CMK (cell line): ENCODE measurements at places on chromosomes 13 and 19.

- DNase-seq = no peak
These were observed 3.3 kb downstream of the RNASEH2B start for GRCh38 chr13:50912851-50913250.

DNA sequence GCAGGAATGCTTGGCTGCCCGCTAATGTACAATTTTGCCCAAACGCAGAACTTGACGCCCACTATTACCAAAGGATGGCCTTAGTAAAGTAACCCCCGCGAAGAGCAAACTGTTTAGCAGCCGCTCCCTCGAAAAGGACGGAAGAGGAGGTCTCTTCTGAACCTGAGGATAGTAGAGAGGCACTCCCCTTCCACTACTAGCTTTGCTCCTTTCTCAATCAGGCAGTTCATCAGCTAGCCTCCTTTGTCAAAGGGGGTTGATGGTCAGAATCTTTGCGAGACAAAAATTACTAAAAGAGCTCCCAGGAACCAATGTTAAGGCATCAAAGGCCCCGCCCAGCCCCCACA lies 534 bp downstream of the CAB39L start:
- peak; percentile 45 for DNase-seq

- no peak for DNase-seq
These were observed 12.0 kb downstream of the NAXD start for GRCh38 chr13:110627351-110627750.

- no peak for DNase-seq
These were observed 101.2 kb upstream of the RAP2A start for GRCh38 chr13:97332742-97333141.

DNA sequence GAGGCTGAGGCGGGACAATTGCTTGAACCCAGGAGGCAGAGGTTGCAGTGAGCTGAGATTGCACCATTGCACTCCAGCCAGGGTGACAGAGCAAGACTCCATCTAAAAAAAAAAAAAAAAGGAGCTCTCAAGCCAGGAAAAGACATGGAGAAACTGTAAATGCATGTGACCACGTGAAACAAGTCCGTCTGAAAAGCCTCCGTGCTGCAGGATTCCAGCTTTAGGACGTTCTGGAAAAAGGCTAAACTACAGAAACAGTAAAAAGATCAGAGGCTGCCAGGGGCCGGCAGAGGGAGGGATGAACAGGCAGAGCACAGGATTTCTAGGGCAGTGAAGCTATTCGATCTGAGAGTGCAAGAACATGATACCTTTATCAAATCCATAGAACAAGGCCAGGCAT lies 40.7 kb upstream of the NDUFS7 start:
- no peak for DNase-seq

GRCh38 chr19:48835734-48836088 lies 580 bp downstream of the HSD17B14 start:
- DNase-seq = peak; percentile 84

GRCh38 chr13:60453490-60453889 lies 56.5 kb downstream of the TDRD3 start:
- DNase-seq = no peak

GRCh38 chr13:51261610-51262249 lies 39.5 kb downstream of the FAM124A start:
- DNase-seq = no peak

DNA sequence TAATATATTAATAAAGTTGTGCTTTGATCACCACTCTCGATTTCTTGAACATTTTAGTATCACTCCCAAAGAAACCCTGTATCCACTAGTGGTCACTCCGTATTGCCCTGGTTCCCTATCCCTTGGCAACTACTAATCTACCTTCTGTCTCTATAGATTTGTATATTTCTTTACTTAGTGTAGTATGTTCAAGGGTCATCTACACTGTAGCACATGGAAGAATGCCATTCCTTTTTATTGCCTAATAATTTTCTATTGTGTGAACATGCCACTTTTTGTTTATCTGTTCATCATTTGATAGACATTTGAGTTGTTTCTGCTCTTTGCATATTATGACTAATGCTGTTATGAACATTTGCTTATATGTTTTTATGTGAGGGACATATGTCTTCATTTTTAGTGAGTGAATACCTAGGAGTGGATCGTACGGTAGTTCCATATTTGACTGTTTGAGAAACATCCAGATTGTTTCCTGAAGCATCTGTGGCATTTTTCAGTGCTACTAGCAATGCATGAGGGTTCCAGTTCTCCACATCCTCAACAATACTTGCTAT lies 254.0 kb downstream of the GPC6 start:
- DNase-seq = no peak

- no peak for DNase-seq
These were observed 18.2 kb downstream of the CLEC11A start for GRCh38 chr19:50741179-50741933.

DNA sequence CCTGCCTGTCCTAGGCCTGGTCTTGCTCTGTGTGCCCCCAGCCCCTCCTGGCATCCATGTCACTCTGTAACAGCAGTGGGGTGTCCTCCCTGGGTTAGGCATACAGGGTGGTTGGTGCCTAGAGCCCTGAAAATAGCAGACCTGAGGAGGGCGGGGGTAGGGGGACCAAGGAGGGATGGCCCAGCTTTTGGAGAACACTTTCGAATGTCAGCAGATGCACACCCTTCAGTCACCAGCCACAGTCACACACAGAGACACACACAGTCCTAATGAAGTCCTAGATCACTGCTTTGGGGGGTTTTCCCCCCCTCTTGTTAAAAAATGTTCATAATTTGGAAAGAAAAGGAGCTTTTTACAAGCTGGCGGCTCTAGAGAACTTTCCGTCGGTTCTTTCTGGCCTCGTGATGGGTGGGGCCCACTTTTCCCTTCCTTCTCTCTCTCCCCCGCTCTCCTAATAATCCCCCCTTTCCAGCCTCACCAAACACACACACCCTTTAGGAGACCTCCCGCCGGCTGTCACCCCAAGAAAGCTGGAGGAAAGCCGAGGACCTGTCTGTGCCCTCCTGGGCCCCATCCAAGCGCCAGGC lies 47.9 kb downstream of the LYL1 start:
- no peak for DNase-seq

DNA sequence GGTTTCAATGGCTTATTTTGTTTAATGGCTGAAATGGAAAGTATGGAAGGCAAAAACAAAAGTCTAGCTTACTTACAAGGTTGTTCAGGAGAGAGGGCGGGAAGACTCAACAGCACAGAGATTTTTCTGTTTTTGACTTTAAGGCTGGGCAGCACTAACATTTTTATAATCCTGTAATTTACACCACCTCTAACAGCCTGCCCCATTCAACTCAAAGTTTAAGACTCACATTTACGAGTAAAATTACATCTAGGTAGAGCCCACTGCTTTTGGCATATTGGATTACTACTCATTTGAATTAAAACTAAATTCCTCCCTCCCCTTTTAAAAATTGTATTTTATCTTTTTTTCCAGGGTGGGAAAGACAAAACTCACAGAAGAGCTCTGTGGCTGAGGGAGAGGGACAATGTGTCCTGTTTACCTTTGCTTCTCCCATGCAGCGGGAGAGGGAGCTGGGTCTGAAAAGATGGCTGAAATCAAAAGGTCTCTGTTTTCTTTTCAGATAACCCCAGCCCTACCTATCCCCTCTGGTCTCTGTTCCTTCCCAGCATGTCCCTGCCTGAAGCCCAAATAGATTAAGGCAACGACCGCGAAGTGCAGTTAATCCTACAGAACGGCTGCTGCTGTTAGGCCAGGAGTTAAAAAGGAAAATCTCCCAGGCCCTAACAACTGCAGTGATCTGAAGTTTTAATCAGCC lies 6.6 kb downstream of the EFNB2 start:
- DNase-seq = no peak

- no peak for DNase-seq
These were observed 133.3 kb downstream of the SOX1 start for GRCh38 chr13:112200200-112200599.

DNA sequence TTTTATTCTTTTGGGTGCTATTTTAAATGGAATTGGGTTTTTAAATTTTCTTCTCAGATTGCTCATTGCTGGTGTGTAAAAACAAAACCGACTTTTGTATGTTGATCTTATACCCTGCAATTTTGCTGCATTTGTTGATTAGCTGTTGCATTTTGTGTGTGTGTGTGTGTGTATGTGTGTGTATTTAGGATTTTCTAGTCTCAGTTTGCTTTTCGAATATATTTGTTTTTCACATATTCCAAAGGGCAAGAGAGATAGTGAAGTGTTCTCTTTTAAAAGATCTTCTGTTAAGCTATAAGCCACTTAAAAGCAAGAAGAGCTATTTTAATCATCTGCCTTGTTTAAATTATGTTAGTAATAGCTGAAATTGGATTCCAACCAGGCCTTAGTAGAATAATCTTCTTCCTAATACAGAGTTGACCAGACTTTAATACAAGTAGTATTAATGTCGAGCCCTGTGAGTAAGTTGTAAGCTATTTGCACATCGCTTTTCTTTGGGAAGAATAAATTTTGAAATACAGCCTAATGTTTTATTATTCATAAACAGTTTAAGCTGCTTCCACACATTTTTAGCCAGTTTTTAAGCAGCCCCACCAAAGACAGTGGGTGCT lies 57.4 kb downstream of the TM9SF2 start:
- no peak for DNase-seq

DNA sequence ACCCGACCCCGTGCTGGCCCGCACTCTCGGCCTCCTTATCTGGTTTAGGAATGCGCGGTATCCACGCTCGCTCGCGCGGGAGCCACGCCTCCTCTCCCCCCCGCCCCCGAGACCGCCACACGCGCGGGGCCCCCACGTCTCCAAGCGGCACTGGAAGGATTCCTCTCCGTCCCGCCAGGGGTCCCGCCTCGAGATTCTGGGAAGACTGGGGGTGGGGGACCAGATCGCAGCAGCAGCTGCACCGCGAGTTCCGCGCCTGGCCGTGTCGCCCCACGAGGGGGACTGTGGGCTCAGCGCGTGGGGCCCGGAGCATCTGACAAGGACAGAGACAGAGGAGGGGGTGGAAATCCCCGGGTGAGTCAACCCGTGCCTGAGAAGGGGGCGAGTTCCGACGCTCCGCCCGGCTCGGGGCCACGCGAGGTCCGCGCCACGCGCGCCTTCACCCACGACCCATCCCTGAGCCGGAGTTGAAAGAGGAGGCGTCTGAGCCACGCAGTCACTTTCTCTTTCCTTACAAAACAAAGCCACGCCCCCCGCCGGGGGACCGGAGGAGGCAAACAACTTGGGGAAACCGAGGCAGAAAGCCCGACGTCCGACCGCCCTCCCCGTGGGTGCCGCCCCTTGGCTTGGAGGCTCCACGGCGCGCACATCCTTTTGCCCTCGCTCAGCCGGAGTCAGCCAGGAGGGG lies 814 bp downstream of the S1PR2 start:
- no peak for DNase-seq

DNA sequence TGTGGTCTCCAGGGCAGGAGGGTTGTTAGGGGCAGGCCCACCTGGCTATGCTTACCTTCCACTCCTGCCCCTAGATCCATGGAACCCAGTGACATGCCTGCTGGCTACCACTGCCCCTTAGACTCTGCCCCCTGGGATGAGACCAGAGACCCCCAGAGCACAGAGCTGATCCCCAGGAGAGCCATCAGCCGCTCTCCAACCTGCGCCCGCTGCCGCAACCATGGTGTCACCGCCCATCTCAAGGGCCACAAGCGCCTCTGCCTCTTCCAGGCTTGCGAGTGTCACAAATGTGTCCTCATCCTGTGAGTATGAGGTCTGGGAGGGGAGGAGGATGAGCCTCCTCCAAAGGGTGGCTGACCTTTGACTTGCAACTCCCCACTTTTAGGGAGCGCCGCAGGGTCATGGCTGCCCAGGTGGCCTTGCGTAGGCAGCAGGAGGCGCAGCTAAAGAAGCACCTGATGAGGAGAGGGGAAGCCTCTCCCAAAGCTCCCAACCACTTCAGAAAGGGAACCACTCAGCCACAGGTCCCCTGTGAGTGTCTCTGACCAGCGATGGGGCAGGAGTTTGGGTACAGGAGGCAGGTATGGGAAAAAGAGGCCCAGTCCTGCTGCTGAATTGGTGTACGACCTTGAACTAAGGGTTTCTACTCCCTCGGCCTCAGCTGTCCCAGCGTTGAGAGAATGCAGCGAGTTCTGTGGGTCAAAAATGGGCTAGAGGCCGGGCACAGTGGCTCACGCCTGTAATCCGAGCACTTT lies 2.7 kb downstream of the DMRTC2 start:
- DNase-seq = no peak

GRCh38 chr19:50563597-50563996 lies 4.6 kb downstream of the LRRC4B start:
- DNase-seq = no peak

GRCh38 chr13:97221466-97221865 lies 667 bp upstream of the MBNL2 start:
- DNase-seq = no peak

- DNase-seq = no peak
These were observed 8.5 kb upstream of the ZNF91 start for GRCh38 chr19:23403581-23404324.

DNA sequence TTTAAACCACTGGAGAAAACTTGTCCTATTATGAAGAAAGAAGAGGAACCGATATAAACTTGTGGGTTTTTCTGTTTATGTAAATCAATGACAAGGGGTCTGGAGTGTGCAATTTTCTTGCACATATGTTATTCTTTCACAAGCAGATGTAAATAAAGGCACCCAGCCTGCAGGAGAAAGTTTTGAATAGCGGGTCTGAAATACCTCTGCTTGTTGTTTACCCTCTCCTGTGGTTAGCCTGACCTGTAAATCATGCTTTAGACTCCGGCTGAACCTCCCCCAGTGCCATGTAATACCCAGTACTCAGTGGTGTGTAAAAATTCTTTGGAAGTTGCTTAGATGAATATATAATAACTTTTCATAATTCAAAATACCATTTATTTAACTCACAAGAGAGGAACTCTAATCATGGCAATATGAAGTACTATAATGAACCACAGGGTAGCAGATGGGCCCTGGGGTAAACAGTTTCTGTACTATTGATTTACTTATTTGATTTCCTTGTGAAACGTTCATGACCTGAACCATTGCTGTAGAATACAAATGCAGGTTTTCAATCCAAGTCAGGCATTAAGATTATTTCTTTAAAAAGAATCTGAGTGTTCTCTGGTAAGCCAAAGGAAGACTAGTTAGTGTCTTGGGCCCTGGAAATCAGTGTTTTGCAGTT lies 245.1 kb downstream of the LMO7 start:
- no peak for DNase-seq

DNA sequence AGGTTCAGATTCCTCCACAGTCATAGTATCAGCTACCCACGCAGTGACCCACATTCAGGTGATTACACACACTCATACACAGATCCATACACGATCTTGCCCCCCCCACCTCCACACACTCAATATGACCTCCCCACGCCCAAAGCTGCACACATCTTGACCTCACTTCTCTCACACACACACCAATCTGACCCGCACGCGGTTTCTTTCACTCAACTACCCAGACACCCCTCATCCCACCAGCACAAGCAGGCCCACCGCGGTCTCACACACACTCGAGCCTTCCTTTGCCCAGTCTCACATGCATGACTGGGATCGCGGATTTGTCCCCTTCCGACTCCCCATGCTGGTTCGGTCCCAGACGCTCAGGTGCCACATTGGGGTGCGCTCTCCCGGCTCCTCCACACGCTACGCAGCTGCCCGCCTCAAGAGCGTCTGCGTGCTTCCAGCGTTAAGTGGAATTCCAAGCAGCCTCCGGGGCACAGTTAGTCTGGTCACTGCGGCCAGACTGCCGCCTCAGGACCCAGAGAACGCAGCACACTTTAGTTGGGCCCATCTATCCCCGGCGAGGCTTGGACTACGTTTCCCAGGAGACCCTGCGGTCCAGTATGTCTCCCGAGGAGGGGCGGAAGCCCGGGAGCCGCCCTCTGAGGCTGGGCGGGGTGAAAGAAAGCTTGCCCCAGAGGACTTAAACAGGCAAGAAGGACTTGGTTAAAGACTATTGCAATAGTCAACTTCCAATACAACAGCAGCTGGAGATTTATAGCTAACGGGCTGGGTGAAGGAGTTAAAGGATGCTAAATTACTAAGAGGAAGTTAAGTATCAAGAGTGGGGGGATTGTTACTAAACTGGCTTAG lies 746 bp upstream of the ZNF345 start:
- DNase-seq = peak; percentile 75
